ENCODE measurements at places on chromosomes 2 and 18.

DNA sequence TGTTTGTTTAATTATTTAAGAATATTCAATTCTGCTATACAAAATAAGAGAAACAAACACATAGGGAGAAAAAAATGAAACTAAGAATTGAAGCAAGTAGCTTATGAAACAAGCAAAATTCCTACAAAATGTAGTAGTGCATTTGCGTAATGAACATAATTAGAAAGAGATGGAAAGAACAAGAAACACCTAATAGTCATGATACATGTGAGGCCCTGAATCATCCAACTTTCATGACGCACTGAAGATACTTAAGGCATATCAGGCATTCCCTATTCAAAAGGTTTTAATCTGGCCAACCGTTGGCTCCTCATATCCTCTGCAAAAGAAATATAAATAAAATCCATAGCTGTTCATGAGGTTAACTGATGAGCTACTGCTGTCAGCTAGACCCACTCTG, 14.5 kb upstream of the NAB1 start:
- DNase-seq: no peak

DNA sequence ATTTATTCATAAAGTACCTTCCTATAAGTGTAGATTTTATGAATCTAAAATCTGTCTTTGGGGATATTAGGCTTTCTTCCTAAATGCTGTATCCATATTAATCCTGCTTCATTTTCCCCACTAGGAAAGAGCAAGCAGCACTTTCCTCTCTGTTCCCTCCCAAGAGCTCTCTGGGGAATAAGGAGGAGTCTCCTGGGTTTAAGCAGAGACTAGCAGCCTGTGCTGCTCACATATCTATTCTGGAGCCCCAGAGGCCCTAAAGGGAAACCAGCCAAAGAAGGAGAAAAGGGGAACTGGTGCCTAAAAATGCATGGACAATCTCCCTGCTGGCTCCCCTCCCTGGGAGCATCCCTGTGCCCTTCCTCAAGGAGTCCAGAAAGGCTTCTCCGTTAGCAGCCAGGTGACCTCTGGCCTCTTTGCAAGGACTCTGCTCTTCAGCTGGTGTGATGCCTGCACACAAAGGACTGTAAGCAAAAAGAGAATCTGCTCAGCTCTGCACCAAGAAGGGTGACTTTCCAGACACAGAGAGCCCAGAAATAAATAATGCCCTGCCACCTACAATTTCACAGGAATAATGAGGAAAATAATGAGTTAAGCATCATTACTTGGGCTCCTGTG, 270.6 kb downstream of the SS18 start:
- DNase-seq: no peak

DNA sequence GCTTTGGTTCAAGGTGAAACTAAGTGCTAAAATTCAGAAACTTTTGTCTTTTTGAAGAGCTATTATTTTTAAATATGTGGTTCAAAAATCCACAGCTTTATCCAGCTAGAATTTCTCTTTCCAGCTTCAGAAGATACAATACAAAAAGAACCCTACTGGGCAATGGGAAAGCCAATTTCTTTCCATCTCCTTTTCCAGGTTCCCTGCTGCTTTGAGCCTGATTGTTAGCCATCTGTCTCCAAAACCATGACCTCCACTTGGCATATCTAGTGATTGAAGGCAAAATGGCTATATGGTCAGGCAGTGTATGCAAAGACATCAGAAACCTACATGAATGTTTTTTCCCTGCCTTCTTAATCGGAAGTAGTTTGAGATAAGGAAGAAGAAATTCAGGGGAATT, 134.1 kb downstream of the KCNH7 start:
- no peak for DNase-seq

DNA sequence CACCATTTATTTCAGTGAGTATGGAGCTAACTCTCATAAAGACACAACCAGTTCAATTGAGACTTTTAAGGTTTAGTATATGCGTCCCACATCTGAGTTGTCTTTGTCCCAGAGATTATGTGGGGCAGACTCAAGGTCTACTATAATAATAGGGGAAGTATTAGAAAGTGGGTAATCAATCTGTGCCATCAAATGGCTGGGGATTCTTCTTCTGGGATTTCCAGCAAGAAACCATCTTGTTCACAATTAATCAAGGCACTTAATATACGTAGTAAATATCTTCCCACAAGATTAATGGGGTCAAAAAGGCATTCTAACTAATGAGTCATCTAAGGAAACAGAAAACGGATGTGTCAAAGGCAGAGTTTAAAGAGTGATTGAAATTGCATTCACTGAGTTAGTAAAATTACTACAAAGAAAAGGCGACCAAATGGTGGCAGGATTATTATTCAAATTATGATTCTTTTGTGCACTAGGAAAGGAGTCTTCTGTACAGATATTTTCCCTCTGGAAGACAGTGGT, 179.8 kb upstream of the REG3G start:
- no peak for DNase-seq

- DNase-seq: no peak
Measured at GRCh38 chr18:37285825-37286224, 279.8 kb downstream of the CELF4 start.

- no peak for DNase-seq
Measured at GRCh38 chr18:33034945-33035344, 262.1 kb upstream of the KLHL14 start.

GRCh38 chr2:51960281-51960680, 928.3 kb upstream of the NRXN1 start:
- DNase-seq: no peak

DNA sequence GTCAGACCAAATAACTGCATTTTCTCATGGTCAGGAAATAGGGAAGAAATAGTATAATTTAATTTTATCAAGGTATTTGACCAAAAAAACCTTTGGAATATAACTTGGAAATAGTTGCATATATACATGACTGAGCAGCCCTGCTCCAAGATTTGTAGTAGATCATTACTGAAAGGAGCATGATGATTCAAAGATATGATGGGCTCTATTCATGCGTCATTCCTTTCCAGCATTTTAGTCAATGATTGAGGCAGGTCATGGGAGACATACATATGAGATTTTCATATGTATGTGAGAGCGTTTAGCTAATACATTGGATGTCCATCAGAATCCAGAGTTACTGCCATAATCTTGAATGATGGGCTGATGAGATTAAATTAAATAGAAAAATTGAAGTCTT, 74.5 kb downstream of the CAB39 start:
- DNase-seq: no peak

DNA sequence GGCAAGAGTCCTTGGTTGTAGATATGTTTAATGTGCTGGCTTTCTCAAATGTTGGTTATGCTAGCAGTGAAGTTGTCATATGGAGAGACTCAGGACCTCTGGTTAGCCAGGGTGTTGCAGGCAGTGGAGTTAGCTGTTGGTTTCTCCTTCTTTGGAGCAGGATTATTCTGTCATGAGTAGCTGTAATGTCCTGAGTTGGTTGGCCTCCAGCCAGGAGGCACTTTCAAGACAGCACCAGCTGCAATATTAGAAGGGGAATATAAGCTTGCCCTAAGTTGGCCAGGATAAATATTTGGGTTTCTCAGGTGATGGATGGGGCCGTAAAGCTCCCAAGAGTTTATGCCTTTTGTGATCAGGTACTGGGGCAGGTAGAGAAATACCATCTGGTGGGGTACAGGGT, 65.5 kb downstream of the MSTN start:
- DNase-seq: no peak

DNA sequence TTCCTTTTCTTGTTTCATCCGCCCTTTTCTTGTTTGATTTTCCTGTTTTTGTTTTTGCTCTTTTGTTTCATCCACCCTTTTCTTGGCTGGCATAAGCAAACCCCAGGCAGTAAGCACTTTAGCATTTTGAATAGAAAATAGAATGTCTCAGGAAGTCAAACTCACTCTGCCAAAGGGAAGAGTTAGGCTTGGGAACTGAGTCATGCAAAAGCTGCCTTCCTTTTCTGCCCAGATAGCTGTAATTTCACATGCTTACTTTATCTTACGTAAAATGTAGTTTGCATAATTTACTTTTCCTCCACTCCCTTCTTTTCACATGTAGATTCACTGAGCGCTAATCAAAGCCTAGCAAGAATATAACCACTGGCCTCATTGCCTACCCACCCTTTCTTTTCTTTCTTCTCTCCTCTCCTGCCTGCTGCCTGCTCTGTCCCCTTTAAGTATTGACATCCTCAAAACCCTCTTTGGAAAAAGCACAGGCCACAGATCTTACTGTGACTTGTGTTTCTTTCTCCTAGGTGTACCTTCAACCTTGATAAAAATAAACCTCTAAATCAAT, 48.4 kb downstream of the CNGA3 start:
- no peak for DNase-seq

- DNase-seq: no peak
Measured at GRCh38 chr2:20485612-20486388, 38.9 kb downstream of the RHOB start.

GRCh38 chr2:168490015-168490874, 34.2 kb downstream of the CERS6 start:
- DNase-seq: peak; percentile 10

DNA sequence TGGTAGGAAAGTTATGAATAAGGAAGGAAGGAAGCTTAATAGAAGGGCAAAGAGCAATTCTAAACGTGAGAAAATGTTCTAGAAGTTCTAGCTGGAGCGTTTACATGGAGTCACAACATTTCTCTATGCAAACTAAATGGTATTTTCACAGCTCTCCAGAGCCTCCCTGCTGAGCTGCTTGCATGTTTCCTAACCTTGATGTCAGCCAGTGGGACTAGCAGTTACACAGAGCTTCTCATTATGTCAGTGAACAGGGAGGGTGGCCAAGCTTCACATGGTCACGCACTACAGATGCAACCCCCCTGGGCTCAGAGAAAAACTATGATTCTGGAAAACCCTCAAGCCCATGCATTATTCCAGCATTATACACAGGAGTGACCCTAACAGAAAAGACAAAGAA, 153.4 kb upstream of the CCDC150 start:
- DNase-seq: no peak

DNA sequence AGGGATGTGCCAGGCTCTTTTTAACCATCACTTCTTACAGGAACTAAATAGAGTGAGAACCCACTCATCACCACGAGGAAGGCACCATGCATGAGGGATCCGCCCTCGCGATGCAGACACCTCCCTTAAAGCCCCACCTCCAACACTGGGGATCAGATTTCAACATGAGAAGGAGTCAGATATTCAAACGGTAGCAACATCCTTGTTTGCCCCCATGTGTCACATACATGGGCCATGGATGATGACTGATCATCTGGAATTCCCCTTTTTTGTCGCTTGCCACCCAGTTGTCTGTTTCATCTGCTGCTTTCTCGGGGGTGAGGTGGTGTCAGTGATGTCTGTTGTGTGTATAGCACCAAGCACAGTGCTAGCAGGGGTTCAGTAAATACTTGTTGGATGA, 57.9 kb downstream of the NCK2 start:
- DNase-seq: peak; percentile 65

DNA sequence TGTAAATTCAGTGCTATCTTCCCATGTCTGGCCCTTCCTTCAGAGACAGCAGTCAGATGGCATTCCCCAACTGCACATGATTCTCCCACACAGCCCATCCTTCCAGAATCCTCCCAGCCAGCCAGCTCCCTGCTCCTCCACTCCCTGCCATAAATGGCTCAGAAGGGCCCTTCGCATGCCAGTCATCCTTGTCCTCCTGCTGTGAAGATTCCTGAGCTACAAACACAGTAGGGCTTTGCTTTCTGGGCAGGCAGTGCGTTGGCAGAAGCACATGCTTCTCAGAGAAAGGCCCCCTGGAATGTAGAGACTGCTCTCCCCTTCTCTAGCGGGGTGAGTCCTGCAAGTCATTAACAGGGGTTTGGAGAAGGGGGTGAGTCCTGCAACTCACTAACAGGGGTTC, 71.9 kb downstream of the TEX51 start:
- no peak for DNase-seq

DNA sequence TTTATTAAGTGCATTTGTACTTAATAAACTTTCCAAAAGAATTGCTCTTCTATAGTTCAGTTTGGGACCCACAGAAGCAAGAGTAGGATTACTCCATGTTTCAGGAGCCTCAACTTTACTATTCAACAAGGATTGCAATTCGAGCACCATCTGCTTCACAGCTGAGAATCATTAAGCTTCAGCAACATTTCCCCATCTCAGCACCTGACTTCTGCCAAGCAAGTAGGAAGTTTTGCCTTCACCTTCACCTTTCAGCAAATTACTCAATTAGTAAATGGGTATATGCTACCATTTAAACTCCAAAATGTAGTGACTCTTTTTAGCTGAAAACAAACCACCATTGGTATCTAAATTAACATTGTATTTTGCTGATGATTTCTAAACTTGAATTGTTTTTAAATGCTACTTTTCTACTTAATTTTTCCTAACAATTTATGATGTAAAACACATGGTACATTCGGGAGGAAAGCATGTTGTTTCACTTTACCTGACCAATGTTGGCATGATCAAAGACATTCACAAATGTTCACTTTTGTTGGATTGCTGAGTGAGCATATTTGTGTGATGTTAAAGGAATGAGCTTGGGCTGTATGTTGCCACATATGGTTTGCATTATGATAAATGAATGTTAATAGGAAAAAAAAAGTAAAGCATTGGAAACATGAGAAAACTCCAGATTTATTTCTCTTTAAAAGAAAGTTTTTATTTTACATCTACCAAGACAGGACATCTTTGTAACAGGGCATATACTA, 159.2 kb downstream of the GULP1 start:
- no peak for DNase-seq

DNA sequence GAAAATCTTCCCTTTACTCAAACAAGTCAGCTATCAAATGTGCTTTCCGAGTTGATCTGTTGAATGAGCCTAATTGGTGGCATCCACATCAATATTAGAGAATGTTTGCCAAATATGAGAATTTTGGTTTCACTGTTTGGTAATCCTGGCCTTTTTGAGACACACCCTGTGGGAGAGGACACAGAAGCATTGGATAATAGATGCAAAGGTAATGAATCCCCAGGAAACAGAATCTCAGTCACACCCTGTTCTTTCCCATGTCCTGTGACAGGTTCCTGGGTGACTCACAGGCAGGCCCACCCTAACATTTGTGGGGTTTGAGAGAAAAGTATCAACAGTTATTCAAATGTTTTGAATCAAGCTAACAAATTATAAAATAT, 99.8 kb upstream of the PELI1 start:
- no peak for DNase-seq

GRCh38 chr2:23619941-23620340, 235.0 kb downstream of the KLHL29 start:
- no peak for DNase-seq

Measured in NAMALWA (cell line).